ENCODE measurements at places on chromosomes 4 and X.

DNA sequence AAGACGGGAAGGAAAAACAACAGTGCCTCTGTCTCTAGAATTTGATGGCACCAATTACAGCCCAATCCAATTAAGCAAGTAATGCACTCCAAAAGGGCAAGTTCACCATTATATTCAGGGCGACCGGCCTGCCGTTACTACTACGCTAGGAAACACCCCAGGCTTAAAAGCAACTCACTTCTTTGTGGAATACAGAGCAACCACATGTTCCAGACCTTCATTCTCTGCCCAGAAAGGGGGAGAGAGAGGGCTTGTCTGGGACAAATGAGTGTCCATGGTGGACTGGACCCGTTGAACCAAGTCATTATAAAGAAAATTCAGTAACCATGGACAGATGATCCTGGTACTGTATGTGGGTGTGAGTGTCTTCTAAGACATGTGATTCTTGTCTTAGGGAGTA lies 1.6 kb downstream of the KDR start:
- no peak for DNase-seq

GRCh38 chrX:24487571-24487970 lies 22.5 kb downstream of the PDK3 start:
- DNase-seq = no peak

DNA sequence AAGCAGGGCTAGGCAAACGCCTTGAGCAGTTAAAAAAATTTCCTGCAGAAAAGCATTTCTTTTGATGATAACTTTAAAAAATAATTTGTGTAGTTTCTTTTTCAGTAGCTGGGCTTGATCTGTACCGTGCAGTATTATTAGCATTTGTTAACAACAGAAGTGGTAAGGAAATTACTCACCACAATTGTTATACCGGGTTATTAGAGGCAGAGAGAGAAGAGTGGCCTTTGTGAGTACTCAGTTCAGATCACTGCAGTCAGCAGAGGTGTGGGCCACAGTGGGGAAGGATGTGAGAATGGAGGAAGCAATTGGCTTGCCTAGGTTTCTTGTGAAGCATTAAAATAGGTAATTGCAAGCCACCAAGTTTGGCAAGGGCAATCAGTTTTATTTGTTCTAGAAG lies 14.3 kb upstream of the IL21 start:
- DNase-seq = peak; percentile 18

DNA sequence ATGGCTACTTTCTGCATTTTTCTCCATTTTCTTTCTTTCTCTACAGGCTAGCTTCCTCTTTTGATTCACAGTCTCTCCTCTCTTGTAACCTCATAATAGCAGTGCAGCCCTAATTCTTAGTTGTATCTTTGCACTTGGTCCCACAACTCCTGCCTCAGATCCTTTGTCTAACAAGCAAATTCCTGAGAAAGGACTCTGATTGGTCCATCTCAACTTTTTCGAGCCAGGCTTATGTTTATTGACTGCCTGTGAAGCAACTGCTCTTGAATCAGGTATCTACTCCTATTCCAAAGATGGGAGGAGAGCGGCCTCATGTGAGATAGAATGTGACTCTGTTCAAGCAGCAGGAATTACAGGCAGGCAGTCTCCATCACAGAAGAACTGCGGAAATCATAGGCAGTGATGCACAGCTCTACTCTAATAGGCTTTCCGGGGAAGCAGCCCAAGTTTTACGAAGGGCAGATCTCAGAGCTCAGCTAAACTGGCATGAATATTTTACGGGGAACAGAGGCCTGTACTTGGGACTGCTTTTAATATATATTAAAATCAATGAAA lies 123.5 kb downstream of the GABRB1 start:
- DNase-seq = no peak

DNA sequence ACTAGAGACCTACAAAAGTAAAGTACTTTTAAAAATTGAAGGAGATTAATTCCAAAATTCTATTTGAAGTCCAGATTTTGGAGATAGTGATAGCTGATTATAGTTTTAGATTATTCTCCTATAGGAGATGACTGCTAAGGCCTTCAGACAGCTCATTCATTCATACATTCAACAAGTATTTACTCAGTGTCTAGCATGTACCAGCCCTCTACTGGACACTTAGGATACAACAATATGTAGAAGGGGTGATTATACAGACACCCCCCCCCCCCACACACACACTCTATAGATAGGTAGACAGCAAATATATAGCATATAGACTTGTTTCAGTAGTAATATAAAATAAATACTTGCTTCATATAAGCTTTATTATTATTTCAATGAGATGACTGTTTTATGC lies 60.4 kb upstream of the TAF9B start:
- peak; percentile 14 for DNase-seq

Measured in small intestine (tissue), 16 donors.